Osteocyte (in vitro differentiated cells): ENCODE measurements at places on chromosomes 6 and 20. TPM values are rescaled to one million over a fixed set of nuclear protein-coding genes. Genes with fewer than 3 reads are reported as not detected.

PRR18 gene
- not detected in 2 replicates for total RNA-seq

OR12D3 gene
- not detected in 2 replicates for total RNA-seq

SNAI1 gene
- total RNA-seq: 13.0 and 13.4 TPM in 2 replicates

CHRNA4 gene
- not detected in 2 replicates for total RNA-seq

CFAP61 gene
- total RNA-seq: not detected in 2 replicates

PHACTR3 gene
- total RNA-seq: not detected in 2 replicates

NKX2-4 gene
- total RNA-seq: not detected in 2 replicates

SEMG1 gene
- total RNA-seq: not detected in 2 replicates

BCKDHB gene
- total RNA-seq: 15.9 and 20.4 TPM in 2 replicates

REM1 gene
- total RNA-seq: not detected in 2 replicates

BPIFB2 gene
- total RNA-seq: not detected in 2 replicates

CD109 gene
- 14.3 and 18.0 TPM in 2 replicates for total RNA-seq

- H3K27me3 ChIP-seq: no peaks in the 10 kb centered on the region
- no peaks in the 10 kb centered on the region for H3K36me3 ChIP-seq
- no peak overlapping the region for H3K27ac ChIP-seq
- H3K4me3 ChIP-seq: no peak overlapping the region
Measured at GRCh38 chr6:37547564-37548061, 47.9 kb upstream of the CCDC167 start.

DNA sequence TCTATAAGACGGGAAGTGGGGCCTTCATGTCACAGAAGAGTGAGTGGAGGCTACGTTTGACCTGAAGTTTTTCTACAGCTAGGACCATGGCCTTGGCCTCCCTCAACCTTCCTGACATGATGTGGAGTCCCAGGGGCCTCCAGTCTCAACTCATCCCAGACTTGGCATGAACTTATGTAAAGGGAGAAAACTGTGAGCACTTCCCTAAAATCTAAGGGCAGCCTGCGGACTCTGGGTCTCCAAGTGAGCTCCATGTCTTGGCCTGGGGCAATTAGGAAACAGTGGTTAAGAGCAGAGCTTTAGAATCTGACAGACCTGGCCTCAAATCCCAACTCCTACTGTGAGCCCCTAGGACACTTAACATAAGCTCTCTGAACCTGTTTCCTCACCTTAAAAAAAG is 182.5 kb downstream of the ZNF217 start:
- no peaks in the 10 kb centered on the region for H3K36me3 ChIP-seq
- H3K4me3 ChIP-seq: no peak overlapping the region
- peaks cover 4% of the 10 kb centered on the region for H3K27me3 ChIP-seq
- no peaks in the 10 kb centered on the region for H3K4me1 ChIP-seq

GRCh38 chr20:63520934-63521601 is 503 bp downstream of the PPDPF start:
- H3K27me3 ChIP-seq: no peaks in the 10 kb centered on the region
- H3K36me3 ChIP-seq: peaks cover 11% of the 10 kb centered on the region
- peak overlapping the region; percentile 77 for H3K27ac ChIP-seq
- peak overlapping the region; percentile 83 for H3K4me3 ChIP-seq

- H3K4me3 ChIP-seq: peak overlapping the region; percentile 19
- H3K4me1 ChIP-seq: peaks cover 36% of the 10 kb centered on the region
- DNase-seq: no peak
- peak overlapping the region; percentile 92 for H3K27ac ChIP-seq
Measured at GRCh38 chr6:24918641-24919055, 17.1 kb downstream of the RIPOR2 start.

DNA sequence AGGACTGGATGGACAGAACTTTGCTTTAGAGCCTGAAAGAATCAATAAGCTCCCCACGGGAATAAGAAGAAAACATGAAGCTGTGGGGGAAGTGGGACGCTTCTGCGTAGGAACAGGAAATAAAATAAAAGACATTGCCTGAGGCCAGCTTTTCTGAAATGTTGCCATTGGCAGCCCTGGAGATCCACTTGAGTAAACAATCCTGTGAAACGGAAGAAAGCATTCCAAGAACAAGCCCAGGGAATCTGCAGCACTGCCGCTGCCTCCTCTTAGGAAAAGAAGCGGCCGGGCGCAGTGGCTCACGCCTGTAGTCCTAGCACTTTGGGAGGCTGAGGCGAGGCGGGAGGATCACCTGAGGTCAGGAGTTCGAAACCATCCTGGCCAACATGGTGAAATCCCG is 182.3 kb upstream of the RALGAPA2 start:
- no peak for DNase-seq
- no peaks in the 10 kb centered on the region for H3K36me3 ChIP-seq
- no peaks in the 10 kb centered on the region for H3K27me3 ChIP-seq
- H3K4me1 ChIP-seq: no peaks in the 10 kb centered on the region
- no peak overlapping the region for H3K4me3 ChIP-seq

GRCh38 chr6:50842446-50842845 is 23.8 kb downstream of the TFAP2B start:
- peaks cover 36% of the 10 kb centered on the region for H3K36me3 ChIP-seq
- H3K4me1 ChIP-seq: peaks cover 8% of the 10 kb centered on the region
- no peak overlapping the region for H3K27ac ChIP-seq
- DNase-seq: no peak
- no peaks in the 10 kb centered on the region for H3K27me3 ChIP-seq

DNA sequence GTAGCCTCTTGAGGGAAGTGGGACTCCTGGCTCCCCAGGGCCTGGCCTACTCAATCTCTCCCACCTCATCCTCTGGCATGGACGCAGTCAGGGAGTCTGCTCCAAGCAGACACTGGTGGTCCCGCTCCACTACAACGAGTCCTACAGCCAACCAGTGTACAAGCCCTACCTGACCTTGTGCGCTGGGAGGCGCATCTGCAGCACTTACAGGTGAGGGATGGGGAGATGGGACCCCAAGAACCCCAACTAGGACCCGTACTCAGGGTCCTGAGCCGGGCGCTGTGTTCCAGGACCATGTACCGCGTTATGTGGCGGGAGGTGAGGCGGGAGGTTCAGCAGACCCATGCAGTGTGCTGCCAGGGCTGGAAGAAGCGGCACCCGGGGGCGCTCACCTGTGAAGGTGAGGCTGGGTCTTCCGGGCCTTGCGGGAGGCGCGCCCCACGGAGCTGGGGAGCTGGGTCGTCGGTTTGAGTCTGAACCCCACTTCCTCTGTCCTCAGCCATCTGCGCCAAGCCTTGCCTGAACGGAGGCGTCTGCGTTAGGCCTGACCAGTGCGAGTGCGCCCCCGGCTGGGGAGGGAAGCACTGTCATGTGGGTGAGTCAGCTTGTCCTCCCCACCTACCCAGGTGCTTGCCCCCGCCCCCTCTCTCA is 2.1 kb downstream of the EGFL8 start:
- peaks cover 49% of the 10 kb centered on the region for H3K36me3 ChIP-seq
- H3K4me3 ChIP-seq: no peak overlapping the region
- no peak overlapping the region for H3K27ac ChIP-seq
- H3K27me3 ChIP-seq: no peaks in the 10 kb centered on the region
- DNase-seq: no peak

DNA sequence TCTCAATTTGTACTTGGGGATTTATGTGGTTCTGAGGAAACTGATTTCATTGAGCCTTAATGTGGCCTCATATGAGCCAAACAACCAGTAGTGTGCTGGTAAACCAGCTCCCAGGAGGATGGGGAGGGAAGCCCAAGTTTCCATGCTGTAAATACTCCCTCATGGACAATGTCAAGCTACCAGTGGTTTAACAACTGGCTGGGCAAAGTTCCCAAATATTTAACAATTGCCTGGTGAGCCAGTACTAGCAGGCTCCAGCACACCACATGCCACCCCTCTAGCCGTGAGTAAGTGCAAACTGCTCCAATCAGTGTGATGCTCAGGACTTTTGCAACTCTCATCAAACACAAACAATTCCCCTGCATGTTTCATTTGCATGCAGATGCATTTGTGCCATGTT is 19.2 kb upstream of the CDKN1A start:
- H3K27ac ChIP-seq: no peak overlapping the region
- H3K27me3 ChIP-seq: peaks cover 18% of the 10 kb centered on the region
- no peak for DNase-seq
- no peaks in the 10 kb centered on the region for H3K36me3 ChIP-seq

- no peak for DNase-seq
- H3K4me1 ChIP-seq: peaks cover 8% of the 10 kb centered on the region
- H3K36me3 ChIP-seq: no peaks in the 10 kb centered on the region
- H3K27me3 ChIP-seq: no peaks in the 10 kb centered on the region
- H3K27ac ChIP-seq: no peak overlapping the region
- H3K4me3 ChIP-seq: no peak overlapping the region
Measured at GRCh38 chr6:38396209-38396608, 243.5 kb downstream of the BTBD9 start.

DNA sequence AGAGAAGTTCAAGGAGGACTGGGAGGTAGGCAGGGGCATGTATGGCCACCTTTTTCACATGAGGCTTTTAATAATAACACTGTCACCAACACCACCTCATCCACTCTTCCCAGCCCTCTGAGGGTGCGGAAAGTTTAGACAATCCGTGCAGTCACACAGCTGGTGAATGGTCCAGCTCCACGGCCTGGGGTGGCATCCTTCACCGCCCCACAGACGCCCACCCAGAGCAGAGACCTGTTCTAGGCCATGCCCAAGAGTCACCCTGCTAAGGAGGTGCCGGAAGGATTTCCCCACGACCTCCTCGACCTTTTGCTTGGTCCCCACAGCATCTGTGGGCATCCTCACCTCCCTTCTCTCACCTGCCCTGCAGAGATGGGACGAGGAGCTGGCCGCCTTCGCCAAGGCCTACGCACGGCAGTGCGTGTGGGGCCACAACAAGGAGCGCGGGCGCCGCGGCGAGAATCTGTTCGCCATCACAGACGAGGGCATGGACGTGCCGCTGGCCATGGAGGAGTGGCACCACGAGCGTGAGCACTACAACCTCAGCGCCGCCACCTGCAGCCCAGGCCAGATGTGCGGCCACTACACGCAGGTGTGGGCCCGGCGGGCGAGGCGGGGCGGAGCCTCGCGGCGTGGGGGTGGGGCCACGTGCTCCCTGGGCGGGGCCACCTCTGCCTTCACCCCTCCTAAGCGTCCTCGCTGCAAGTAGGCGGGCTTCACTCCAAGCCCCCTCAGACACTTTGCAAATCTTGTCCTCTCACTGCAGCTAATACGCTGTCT is 4.4 kb downstream of the PI16 start:
- H3K27ac ChIP-seq: no peak overlapping the region
- DNase-seq: no peak
- no peaks in the 10 kb centered on the region for H3K27me3 ChIP-seq
- peaks cover 13% of the 10 kb centered on the region for H3K4me1 ChIP-seq

DNA sequence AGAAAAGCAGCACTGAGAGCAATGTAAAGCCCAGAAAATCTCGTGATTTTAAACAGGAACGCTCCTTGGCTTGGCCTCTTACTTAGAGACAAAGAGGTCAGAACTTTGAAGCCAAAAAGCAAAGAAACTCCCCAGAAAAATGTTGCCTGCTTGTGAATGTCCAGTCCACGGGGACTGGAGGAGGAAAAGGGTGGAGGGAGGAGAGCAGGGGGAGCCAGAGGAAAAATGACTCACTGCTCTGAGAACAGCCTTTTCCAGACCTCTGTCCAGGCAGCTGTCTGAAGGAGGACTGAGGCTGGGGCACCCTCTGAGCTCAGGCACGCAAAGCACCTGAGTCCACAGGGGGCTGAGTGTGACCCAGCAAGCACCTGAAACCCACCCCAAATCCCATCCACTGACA is 64.7 kb downstream of the TRAM2 start:
- peak overlapping the region; percentile 99 for H3K27ac ChIP-seq
- DNase-seq: no peak
- H3K27me3 ChIP-seq: no peaks in the 10 kb centered on the region
- peak overlapping the region; percentile 49 for H3K4me3 ChIP-seq
- H3K4me1 ChIP-seq: peaks cover 98% of the 10 kb centered on the region
- H3K36me3 ChIP-seq: peaks cover 89% of the 10 kb centered on the region

DNA sequence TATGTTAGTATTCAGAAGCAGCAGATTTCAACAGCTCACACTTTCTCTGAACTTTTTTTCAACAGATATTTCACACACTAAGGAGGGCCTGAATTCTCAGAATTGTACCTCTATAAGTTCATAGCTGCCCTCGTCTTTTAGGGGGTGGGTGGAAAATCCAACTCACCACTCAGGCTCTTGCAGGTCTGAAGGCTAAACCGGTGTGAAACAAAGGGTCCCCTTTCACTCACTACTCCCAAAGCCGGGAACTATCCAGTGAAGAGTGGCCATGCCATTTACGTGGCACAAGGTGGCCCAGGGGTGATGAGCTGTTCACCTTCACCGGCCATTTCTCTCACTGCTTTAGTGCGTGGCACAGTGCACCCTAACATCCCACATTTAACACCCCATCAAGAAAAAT is 24.2 kb downstream of the TBC1D7 start:
- peaks cover 21% of the 10 kb centered on the region for H3K4me1 ChIP-seq
- peak; percentile 54 for DNase-seq
- no peaks in the 10 kb centered on the region for H3K27me3 ChIP-seq
- H3K27ac ChIP-seq: peak overlapping the region; percentile 76
- H3K4me3 ChIP-seq: no peak overlapping the region

DNA sequence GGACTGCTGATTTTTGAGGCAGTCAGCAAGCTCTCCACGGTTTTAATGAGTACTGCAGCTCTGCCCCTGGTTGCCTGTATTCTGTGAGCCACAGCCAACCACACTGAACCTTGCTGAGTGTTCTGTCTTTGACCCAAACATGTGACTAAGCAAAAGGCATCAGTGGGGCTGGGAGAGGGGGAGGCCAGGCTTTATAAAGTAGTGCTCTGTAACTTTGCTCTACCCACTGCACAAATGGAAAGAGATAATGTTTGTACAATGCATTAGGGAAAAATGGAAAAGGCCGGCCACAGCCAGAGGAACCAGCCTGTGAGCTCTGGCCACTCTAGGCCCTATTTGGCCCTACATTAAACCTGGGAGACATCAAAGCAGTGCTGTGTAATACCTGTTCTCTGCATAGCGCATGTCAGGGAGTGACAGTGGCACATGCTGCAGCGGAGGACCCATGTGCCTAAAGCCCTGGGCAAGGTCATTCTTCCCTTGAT is 22.0 kb downstream of the KLHL31 start:
- H3K27me3 ChIP-seq: peaks cover 6% of the 10 kb centered on the region
- H3K27ac ChIP-seq: no peak overlapping the region
- DNase-seq: no peak
- no peaks in the 10 kb centered on the region for H3K36me3 ChIP-seq
- peaks cover 3% of the 10 kb centered on the region for H3K4me1 ChIP-seq

DNA sequence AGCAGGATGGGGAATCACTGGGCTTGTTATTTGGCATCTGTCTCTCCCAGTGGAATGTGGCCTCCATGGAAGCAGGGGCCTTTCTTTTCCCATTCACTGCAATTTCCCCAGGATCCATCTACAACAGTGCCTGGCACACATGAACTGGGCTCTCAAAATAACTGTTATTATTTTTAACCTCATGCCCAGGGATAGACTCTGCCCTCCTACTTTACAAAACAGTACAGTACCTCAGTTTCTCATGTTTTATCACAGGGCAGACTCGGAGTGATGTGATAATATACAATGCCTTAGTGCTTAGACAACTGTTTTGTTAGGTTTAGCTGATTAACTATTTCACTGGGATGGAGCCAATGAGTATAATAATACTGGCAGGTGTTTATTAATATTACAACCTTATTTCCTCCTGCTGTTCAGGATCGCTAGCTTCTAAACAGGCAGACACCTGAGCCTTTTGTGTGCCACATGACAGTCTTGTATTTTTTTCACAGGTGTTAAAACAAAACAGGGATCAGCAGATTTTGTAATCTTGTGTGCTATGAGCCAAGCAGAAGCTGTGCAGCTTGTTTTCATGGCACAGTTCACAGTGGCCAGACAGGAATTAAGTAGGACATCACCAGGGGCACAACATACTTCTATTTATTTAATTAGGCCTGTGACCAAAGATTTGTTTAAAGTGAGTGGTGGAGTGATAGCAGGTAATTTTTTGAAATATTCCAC is 157.7 kb upstream of the EYA4 start:
- H3K4me1 ChIP-seq: no peaks in the 10 kb centered on the region
- no peaks in the 10 kb centered on the region for H3K36me3 ChIP-seq
- no peak overlapping the region for H3K27ac ChIP-seq
- no peak for DNase-seq

- no peak for DNase-seq
- H3K4me1 ChIP-seq: peaks cover 2% of the 10 kb centered on the region
- H3K36me3 ChIP-seq: no peaks in the 10 kb centered on the region
- H3K27me3 ChIP-seq: peaks cover 3% of the 10 kb centered on the region
- no peak overlapping the region for H3K27ac ChIP-seq
Measured at GRCh38 chr20:819680-820322, 13.7 kb upstream of the FAM110A start.
